GF-D8 (cell line): ENCODE measurements at places on chromosomes 7 and 10.

DNA sequence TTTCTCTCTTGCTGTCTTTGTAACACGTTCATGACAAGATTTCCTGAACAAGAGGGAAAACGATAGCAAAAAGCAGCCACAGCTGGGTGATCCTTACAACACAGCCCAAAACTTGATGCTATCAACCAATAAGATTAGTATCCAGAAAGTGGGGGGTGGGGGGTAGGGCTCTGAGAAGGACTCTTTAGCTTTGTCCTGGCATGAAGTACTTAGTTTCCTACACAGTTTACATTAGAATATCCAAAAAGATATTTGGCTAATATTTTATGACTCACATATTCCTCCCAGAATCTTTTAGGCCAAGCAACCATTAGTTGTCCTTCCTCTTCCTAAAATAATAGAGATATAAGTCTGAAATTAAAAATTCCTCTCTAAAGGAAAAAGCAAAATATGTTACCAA lies 22.9 kb upstream of the LRRC17 start:
- DNase-seq = no peak

GRCh38 chr10:76211691-76212090 lies 780.3 kb downstream of the LRMDA start:
- DNase-seq = no peak

- DNase-seq = no peak
Measured at GRCh38 chr7:30575910-30576309, 18.8 kb upstream of the GARS1 start.

DNA sequence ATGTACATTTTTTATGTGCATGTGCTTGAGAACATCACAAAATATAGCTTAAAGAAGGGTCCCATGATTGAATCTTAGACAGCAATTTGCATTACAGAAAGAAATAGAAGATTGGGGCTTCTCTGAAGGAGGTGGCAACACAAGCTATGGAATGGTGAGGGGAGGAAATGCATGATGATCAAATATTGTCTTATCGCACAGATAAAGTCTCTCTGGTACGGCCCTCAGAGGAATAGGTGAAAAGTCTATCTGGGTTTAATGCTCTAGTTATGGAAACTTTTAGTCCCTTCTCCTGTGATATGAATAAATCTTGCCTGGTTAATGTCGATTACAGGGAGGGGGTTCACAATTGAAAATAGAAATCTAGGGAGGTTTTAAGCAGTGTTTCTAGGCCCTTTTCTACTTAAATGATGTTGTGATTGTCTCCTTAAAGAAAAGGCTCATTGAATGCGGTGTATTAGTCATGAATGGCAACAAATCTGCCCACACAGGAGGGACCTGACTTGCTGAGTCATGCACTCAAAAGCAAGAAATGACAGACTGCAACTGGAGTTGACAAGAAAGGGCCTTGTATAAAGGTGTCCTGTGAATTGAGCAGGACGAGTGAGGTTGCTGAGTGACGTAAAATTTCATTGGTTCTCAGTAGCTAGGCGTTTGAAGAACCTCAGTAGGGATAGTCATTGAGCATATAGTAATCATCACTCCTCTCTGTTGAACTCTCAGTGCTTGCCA lies 133.4 kb upstream of the CSTF2T start:
- no peak for DNase-seq

- no peak for DNase-seq
Measured at GRCh38 chr7:86951895-86952294, 107.6 kb downstream of the ELAPOR2 start.

DNA sequence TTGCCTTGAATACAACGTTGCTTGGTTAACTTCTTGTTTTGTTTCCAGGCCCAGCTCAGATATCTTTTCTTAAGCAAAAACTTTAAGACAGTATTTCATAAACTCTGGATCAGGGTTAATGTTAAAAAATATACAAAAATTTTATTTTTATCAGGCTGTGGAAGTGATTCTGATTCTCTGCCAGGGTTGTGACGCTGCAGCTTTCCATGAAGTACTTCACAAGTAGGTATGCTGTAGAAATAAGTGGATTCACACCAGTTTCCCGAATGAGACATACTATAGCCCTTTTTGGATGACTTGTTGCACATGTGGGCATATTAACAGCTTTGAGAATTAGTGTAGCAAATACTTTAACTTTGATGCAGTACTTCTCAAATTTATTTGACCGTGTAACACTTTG lies 70.1 kb downstream of the CDK14 start:
- DNase-seq = no peak

GRCh38 chr7:151063212-151063561 lies 3.8 kb downstream of the SLC4A2 start:
- no peak for DNase-seq

DNA sequence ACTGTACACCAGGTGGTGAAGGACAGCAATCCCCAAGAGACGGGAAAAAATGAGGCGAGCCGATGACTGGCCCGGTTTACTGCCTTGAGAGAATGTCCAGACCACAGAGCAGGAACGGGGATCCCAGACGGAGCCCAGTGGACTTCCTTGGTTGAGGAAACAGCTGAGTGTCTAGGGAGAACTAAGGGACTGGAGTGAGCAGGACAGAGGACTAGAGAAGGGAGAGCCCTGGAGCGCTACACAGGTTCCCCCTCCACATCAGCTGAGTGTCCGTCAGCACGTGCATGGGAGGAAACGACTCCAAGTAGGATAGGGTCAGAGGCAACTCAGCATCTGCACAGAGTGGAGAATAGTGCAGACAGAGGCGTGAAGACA lies 7.1 kb upstream of the WDR86 start:
- DNase-seq = no peak

DNA sequence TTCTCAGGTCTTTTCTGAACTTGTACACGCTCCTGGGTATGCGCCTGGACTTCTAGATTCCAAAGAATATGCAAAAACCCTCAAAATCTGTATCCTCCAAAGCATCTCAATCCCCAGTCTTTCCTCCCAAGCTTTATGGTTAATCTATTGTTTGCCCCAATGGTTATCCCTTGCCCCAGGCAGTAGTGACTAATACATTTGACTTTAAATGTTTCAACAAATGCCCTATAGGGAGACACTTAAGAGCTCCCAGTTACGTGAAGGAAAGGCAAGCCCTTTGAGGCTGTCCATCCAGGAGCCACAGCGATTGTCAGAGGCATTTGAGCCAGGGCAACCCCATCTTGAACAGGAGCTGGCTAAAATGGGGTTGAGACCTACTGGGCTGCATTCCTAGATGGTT lies 12.7 kb upstream of the FOXL3 start:
- DNase-seq = no peak

DNA sequence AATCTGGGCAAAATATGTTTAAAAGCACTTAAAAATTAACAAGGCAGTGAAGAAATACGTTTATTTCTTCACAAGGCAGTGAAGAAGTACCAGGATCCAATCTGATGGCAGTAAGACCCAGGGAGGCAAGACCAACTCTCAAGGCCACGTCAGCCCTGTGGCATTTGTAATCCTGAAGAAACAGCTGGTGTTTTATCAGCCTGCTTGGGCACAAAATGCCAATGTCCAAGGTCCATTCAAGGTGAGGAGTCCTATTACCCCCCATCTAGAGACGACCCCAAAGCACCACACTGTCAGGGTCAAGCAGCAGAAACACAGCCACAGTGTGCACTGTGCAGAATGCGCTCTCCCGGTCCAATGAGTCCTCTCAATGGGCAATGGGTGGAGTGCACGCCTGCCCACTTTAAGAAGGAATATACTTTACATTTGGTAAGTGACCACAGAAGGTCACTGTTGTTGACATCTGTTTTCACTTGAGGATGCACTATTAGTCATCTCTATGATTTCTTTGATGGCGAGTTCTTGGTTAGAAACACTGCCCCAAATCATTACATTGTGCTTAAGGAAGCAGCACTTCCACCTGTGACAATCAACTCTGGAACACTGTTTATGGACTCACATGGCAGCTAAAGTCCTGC lies 12.8 kb downstream of the CPXM2 start:
- no peak for DNase-seq
